ENCODE measurements at places on chromosomes 2 and 18.

GRCh38 chr2:111209045-111209514 lies 88.4 kb downstream of the BCL2L11 start:
- no peak for DNase-seq

GRCh38 chr2:161033059-161033660 lies 127.1 kb upstream of the TANK start:
- DNase-seq: no peak

DNA sequence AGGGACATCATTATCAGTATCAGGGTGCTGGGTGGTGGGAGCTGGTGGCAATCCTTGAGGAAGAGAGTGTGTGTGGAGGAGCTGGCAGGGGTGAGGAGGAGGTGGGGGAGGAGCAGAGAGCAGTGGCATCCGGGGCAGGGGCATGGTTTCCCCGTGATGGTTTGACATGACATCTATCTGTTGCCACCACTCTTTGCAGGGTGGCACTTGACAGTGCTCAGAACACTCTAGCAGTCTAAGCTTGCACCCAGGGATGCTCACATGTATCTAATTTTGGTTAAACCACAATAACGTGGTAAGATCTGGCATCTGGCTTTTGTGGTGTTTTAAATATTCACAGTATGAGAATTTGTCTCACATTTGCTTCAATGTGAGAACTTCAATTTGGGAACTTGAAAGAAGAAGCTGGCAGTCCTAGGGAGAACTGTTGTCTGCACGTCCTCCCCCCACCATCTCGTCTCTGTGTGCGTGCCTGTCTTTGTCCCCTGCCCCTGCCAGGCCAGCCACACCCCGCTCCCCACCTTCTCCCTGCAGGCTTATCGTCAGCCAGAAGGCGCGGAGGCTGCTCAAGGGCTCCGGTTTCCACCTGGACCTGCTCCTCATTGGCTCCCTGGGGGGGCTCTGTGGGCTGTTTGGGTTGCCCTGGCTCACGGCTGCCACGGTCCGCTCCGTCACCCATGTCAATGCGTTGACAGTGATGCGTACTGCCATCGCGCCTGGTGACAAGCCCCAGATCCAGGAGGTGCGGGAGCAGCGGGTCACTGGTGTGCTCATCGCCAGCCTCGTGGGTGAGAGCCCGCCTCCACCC lies 11.7 kb downstream of the SLC4A3 start:
- DNase-seq: no peak

- DNase-seq: no peak
Observed at GRCh38 chr2:40680547-40680946, 228.7 kb upstream of the SLC8A1 start.

DNA sequence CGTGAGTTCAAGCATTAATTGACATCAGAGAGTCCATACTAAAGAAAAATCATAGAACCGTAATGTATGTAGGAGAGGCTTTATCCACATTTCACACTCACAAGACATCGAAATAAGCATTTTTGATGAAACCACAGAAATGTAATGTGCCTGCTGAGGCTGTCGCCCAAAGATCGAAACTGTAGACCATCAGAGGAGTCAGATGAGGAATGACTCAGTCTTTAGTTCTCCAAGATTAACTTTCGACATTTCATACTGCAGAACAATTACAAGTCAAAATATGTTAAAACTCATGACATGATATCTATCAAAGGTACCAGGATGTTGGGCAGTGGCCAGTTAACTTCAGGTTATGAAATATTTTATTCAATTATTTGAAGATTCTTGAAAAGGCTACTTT lies 79.6 kb downstream of the RAB31 start:
- DNase-seq: no peak
